ENCODE measurements at places on chromosomes 7 and 10. TPM values are rescaled to one million over a fixed set of nuclear protein-coding genes. Genes with fewer than 3 reads are reported as not detected.

DNA sequence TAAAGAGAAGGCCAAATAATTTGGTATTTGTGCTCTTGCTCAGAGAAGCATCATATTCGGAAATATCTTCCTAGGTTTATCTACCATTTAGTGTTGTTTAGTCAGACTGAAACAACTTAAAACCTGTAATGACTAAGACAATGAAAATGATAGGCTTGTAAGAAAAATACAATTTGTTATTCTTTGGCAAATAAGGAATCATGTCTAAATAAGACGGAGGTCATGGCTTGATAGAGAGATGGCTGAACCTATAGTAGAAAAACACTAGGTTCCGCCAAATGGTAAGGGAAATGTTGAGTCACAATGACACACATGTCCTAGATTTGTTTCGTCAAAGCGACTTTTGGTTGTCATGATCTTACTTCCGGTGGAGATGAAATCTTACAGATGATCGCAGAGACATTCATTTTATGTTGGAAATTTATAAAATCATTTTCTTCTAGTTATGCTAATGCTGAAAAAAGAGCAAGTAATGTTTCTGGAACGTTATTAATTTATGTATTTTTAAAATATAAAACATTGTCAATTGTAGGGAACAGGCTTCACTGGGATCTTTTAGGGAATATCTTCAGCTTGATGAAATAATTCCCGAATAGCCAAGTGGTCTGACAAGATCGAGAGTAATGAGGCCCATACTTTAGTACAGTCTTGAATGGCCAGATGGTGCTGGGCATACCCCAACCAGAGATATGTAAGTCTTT is 1.0 kb downstream of the SRGN start:
- no peak for DNase-seq

PDZD7 gene
- 0.21 TPM for total RNA-seq

DNA sequence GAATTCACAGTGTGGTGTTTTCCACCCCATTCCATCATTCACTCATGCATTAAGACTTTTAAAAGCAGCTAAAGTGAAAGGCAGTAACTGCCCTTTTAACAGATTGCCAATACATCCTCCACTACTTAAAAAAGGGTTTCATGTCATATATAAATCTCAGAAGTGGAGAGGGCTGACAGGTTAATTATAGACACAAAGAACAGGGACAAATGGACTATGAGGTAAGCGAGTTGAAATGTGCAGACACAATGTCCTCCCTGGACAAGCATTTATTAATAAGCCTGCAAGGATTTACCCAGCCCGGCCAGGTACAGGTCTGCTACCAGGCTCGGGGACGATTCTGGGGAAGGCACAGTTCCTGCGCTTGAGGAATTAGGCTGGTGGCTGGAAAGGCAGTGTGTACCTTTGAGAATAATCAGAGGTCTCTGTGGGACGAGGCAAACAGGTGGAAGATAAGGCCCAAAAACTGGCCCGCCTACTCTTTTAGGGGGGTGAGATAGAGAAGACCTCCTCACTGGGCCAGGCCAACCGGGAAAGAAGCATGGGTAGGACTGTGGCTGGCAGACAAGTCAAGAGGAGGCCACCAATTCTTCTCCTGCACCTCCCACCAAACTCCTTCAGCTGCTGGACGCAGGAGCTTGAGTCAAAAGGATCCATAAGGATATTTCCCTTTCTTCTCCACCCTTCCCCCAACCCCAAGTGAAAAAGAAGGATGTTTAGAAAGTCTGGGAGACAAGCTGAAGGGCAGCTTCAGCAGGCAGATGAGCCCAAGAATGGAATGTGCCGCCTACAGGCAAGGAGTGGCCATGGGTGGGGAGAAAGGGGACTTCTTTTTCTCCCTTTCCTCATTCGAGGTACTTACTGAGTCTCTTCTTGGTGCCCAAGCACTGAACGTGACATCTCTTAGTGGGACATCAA is 1.5 kb downstream of the PDLIM1 start:
- DNase-seq, result no peak

NMT2 gene
- 25.7 TPM for total RNA-seq

GRCh38 chr7:29588900-29589696 is 25.5 kb downstream of the PRR15 start:
- DNase-seq, result peak; percentile 77

DNA sequence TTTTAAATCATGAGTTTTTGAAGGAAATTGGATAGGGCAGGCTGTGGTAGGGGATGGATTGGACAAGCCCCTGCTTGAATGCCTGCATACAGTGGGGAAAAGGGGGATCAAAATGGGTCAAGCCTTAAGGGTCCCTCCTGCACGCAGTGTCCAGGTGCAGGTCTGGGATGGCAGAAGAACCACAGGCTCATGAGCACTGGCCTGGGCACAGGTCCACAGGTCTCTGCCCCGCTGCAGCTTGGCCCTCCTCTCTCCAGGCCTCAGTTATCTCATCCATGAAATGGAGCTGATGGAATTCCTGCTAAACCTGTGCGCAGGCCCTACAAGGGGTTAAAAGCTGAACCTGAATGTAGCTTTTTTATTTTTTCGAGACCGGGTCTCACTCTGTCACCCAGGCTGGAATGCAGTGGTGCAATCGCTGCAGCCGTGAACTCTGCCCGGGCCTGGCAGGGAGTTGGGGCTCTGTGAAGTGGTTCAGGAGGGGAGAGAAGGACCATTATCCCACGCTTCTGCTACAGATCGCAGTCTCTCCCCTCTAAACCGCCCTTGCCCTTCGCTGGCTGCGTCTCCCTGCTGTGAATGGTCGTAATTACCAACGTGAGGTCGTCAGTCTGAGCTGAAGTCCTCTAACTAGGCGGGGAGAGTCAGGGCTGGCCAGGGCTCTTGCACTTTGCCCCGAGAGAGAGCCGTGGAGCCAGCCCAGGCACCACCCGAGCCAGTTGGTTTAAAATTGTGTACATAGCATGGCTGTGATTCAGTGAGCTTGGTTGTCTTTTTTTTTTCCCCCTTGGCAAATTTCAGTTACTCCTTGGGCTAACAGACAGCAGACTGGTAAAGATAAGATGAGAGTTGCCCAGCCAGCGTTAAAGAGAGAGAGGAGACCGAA is 77.5 kb upstream of the GTF2I start:
- no peak for DNase-seq

GPR26 gene
- not detected for total RNA-seq

DNA sequence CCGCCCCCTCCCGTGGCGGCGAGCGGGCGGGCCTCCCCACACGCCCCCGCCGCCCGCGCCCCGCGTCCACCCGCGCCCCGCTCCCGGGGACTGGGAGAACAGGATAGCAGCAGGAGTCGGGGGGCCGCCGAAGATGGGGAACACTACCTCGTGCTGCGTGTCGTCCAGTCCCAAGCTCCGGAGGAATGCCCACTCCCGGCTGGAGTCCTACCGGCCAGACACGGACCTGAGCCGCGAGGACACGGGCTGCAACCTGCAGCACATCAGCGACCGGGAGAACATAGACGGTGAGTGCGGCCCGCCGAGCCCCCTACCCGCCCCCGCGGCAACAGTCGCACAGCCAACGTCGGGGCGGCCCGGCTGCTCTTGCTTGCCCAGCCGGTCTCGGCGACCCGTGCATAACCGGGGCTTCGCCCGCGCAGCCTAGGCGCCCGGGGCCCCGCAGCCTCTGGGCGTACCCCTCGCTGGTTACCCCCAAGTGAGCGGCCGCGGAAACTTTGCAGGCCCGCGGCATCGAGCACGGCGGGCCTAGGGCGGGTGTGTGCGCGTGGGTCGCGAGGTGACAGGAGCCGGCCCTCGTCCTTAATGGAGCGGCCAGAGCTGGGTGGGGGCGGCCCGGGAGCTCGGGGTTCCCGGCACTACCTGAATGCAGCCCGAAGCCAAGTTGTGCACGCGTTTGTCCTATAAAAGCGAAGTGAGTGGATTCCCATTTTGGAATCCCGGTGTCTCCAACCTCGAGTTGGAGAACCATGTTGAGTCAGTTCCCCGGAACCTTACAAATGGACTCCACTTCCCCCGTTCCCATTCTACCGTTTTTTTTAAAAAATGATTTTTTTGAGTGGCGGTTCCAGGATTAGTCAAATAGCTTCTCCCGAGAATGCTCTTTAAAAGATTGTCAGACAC is 863 bp downstream of the CCNY start:
- no peak for DNase-seq

CNTNAP2 gene
- total RNA-seq, result 2.8 TPM

- peak; percentile 78 for DNase-seq
Observed at GRCh38 chr7:100626530-100627237, 14.3 kb downstream of the MOSPD3 start.

- DNase-seq, result no peak
Observed at GRCh38 chr7:19113855-19114550, 3.4 kb downstream of the TWIST1 start.

DNA sequence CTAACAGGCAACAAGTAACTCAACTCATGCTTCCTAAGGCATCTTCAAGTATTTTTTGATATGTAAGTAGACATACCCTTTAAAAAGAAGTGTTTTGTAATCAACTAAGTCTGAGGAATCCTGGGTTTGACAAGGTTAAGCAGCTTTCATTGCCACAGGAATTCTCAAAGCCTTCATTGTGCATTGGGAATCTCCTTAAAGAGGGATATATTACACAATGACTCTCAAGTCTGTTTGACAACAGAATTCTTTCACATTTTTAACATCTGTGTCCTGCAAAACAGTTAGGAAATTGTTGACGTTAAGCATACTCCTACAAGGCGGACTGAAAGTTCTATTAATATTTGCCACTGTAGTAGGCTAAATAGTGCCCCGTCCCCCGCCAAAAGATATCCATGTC is 71.4 kb downstream of the SGMS1 start:
- no peak for DNase-seq

GRCh38 chr7:114048386-114049235 is 129.8 kb upstream of the PPP1R3A start:
- DNase-seq, result peak; percentile 61

- no peak for DNase-seq
Observed at GRCh38 chr10:84200537-84201243, 6.4 kb downstream of the CDHR1 start.

TMEM225B gene
- 1.6 TPM for total RNA-seq

TRDMT1 gene
- total RNA-seq, result 6.1 TPM

GRCh38 chr7:22361795-22362194 is 4.8 kb upstream of the RAPGEF5 start:
- peak; percentile 73 for DNase-seq

ZNF425 gene
- 1.7 TPM for total RNA-seq
